ENCODE measurements at places on chromosomes 1 and 21.

DNA sequence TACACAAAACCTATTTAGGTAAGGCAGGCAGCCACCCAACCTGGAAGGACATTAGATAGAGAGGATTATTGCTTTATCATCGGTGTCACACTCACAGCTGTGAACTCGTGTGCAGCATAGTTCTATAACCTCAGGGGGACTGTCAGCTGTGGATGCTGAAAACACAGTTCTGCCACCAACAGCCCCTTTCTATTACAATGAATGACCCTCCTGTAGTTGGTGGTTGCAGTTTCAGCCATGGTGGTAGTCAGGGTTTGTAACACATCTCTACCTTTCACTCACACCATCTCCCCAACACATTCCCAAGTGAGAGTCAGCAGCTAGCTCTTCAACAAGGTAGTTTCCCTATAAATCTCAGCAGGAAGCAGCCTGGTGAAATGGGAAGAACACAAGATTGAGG lies 136.8 kb downstream of the ZC3H11B start:
- DNase-seq = no peak

- no peak for DNase-seq
Observed at GRCh38 chr1:216015116-216015515, 408.1 kb downstream of the USH2A start.

- DNase-seq = no peak
Observed at GRCh38 chr1:229887043-229887822, 179.8 kb upstream of the GALNT2 start.

DNA sequence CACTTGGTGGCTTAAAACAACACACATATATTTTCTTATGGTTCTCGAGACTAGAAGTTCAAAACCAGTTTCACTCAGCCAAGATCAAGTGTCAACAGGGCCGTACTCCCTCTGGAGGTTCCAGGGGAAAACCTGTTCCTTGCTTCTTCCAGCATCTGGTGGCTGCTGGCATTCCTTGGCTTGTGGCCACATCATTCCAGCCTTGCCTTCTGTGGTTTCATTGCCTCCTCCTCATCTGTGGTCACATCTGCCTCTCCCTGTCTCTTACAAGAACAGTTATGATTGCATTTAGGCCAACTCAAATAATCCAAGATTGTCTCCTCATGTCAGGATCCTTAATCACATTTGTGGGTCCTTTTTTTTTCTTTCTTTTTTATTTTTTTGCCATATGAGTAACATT lies 240.7 kb upstream of the HOOK1 start:
- DNase-seq = no peak

DNA sequence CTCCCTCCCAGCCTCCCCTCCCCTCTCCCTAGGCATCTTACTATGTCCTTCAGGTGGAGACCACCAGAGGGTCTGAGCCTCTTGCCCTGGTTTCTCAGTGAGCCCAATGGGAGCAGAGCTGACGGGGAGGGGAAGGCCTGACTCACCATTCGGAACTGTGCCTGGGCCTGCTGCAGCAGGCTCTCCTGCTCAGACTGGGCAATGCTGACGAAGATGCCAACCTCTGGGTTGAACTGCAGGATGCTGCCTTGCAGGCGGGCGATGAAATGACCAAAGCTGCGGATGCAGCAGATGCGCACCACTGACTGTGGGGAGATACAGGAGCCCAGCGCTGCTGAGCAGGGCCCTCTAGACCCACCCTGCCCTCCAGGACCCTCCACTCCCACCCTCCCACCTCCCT lies 11.0 kb upstream of the PAQR6 start:
- DNase-seq = no peak

- no peak for DNase-seq
Observed at GRCh38 chr1:38076455-38076854, 29.9 kb upstream of the POU3F1 start.

DNA sequence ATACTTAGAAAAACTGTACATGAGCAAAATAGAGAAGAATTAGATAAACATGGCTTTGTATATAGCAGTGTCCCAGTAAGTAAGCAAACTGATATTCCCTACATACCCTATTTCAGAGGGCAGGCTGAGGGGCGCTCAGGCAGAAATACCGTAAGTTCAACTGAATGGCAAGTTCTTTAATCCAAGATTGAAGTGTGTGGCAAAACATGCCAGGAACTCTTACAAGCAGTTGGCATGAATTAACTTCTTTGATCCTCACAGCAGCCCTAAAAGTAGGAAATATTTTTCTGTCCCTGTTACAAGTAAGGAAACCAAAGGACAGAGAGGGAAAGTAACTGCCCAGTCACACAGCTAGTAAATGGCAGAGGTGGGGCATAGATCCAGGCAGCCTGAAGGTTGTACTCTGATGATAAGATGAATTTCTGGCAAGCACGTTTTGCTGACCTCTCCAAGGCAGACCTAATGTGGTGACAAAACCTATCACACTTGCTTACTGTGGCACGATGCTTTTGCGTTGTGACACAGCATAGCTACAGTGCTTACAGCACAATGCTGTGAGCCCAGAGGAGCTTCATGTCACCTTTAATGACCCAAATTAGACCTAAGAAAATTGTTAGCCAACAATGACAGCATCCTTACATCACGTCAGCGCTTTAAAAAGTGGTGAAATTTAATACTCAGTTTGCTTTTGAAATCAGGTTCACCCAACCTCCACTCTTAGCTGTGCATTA lies 35.0 kb upstream of the THEM4 start:
- DNase-seq = peak; percentile 44

DNA sequence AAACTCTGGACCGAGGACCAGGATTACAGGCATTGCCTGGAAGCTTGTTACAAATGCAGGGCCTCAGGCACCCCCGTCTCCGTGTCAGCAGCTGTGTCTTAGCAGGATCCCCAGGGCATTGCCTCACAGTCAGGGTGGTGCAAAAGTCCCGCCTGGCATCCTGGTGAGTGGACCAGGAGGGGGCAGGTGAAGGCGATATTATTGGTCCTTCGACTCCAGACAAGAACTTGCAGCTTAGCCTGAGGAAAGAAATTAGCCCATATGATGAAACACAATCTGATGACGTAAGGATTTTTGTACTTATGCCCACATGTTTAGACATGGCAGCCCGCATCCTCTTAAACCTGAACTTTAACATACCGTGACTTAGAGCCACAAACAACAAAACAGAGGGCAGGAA lies 40.8 kb downstream of the RSPH1 start:
- peak; percentile 28 for DNase-seq

DNA sequence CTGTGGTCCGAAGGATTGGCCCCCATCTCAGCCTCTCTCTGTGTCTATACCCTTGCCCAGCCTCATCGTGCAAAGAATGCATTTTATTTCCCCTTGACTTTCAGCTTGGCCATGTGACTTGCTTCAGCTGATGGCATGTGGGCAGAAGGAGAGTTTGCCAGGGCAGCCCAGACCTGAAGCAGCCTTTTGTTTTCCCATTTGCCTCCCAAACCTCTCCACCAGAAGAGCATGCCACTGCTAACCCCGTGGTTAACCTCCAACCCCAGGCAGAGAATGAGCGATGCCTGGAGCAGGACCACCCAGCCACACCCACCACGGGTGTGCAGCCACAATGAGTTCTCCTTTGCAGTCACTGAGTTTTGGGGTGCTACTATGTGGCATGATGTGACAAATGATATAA lies 136.4 kb downstream of the SETD4 start:
- no peak for DNase-seq

- no peak for DNase-seq
Observed at GRCh38 chr1:208570362-208570761, 326.2 kb upstream of the PLXNA2 start.

DNA sequence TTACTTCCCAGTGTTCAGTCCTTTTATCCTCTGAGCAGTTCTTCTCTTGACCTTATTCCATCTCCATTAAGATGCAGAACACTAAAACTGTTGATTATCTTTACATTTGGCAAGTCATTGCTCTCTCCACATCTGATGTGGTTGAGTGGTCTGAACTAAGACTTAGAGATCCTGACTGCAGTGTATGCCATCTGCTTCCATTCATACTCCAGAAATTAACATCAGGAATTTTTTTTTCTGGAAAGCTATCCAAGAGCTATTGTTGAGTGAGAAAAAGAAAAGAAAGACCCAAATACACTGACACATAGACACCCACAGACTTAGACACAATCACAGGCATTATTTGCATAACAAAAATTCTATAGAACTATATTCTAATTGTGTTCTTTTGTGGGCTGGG lies 3.7 kb upstream of the TRIM62 start:
- no peak for DNase-seq

- no peak for DNase-seq
Observed at GRCh38 chr21:14900058-14900457, 164.7 kb downstream of the NRIP1 start.

GRCh38 chr1:26618561-26618960 lies 77.3 kb upstream of the ARID1A start:
- peak; percentile 29 for DNase-seq

- DNase-seq = no peak
Observed at GRCh38 chr1:95246511-95246910, 12.5 kb downstream of the RWDD3 start.

- DNase-seq = no peak
Observed at GRCh38 chr1:101037316-101037715, 11.7 kb upstream of the DPH5 start.

GRCh38 chr1:41679531-41679930 lies 195.0 kb upstream of the EDN2 start:
- DNase-seq = no peak

DNA sequence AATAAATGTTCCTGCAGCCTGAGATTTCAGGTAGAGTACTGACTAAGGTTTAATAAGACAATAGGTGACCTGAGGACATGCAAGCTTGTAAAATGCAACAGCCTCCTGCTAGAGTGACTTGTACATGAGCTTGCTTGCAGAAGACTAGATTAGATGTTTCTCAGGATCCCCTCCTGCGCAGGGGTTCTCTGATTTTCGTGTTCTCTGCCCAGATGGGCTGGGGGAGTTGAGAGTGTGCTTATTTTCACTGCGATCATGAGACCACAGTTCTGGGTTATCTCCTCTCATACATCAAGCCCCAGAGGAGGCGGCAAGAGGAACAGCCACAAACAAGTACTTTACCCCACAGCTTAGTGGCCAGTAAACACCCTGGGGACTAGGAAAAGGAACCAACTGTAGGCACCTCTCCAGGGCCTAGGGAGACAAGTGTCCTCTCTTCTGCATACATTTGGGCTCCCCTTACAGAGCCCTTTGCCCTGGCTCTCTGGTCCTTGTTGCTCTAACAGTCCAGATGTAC lies 8.0 kb downstream of the TMEM81 start:
- no peak for DNase-seq

DNA sequence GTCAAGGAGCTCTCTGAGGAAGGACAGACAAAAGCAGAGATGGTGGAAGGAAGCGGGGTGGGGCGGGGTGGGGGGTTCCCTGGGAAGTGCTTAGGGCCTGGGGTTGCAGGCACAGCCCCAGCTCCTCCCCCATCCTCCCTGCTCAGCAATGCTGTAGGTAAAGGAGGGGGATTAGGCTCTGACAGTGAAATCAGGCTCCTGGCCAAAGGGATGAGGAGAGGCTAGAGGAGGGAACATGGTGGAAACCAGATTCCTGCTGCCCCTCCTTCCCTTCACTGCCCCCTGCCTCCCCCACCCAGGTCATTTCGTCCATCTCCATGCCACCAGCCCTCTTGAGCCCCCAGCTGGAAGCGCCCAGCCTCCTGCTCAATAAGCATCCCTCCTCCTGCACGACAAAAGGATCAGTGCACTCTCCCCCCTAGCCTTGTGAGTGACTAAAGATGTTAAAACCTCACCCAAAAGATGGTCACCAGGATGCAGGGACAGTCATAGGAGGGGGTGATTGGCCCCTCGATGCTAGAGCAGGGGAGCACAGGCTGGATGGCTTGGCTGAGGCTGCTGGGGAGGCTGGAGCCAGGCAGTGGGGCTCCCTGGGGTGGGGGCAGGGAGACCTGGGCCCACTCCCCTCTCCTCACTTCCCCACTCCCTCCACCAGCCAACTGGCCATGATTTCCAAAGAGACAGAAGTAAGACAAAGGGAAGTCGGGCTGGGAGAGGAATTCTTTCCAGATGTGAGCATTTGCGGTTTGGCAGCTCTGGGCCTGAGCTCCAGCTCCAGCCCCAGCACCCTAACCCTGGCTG lies 2.2 kb upstream of the CRABP2 start:
- no peak for DNase-seq

- peak; percentile 29 for DNase-seq
Observed at GRCh38 chr1:59453297-59453968, 156.5 kb downstream of the FGGY start.

DNA sequence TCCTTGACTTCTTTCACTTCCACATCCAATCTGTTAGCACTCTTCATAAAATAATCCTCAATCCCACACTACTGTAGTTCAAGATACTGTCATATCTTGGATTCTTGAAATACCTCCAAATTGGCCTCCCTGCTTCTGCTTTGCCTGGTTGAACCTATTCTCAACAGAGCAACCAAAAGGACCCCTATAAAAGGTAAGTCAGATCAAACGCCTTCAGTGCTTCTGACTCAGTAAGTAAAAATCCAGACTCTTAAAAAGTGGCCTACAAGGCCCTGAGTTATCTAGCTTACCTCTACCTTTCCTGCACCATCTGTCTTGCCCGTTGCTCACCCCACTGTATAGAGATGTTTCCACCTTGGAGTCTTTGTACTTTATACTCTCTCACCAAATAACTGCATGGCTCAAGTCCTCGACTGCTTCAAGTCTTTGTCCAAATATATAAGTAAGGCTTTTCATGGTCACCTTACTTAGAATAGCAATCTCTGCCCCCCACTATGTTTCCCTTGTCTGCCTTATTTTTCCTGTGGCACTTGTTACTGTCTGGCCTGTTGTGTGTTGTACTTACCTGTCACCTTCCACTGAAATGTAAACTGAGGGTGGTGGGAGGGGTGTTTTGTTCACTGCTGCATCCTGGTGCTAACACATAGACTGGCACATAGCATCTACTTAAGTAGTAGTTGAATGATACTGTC lies 5.1 kb upstream of the PIGV start:
- DNase-seq = no peak

DNA sequence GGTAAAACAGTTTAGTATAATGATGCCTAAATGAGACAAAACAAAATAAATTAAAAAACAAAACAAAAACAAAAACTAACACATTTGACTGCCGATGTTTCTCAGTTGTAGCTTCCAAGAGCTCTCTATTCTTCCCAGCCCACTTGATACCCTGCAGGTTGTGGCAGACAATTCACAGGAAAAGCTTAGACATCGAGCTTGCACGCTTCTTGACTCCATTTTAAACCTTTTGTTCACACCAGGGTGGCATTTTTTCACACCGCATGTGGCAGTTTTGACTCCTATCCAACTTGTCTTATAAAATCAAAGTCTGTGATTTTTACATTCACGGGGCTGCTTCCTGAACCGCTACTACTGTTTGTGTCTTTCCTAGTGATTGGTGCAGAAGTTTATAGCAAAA lies 575.9 kb downstream of the USP25 start:
- DNase-seq = no peak

DNA sequence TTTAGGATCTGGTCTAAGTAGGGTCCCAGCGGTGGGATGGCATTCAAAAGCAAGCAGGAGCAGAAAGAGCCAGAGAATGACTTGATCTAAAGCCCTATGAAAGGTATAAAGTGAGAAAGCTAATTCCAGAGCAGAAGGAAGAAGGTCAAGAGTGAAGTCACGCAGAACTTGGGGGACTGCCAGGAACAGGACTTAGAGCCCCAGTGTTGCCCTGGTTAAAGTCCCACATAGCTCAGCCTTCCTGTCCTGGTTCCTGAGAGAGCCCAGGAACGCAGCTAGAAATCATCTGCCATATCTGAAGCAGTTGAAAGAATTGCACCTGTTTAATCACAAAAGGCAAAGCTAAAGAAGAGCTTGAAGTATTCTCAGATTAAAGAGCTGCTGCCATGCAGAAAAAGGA lies 160.6 kb upstream of the ATP1B1 start:
- DNase-seq = no peak

- DNase-seq = no peak
Observed at GRCh38 chr1:181893937-181894336, 167.6 kb downstream of the ZNF648 start.

GRCh38 chr1:1088029-1088800 lies 14.1 kb upstream of the RNF223 start:
- no peak for DNase-seq
